ENCODE measurements at places on chromosomes 1 and 21.

DNA sequence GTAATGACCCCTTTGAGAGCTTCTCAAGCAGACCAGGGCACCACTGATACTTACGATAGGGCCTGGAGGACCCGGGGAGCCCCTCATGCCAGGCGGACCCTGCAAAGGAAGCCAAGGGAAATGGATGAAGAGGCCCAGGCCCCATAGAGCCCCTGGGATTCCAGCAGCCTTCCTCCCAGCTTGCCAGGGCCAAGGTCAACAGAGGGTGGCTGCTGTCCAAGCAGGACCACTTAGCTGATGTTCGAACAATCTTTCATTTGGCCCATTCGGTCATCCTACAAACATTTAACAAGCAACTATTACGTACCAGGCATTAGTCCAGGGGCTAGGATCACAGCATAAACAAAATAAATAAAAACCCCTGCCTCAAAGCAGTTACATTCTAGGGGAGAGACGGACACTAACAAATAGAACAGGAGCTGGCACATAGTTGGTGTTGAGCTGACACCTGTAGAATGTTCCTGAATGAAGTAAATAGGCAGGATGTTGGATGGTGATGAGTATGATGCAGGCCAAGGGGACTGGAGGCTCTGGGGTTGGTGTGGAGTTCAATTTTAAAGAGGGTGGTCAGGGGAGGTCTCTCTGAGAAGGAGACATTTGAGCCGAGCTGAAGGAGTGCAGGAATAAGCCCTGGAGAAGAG is 27.0 kb upstream of the PEF1 start:
- DNase-seq = no peak

GRCh38 chr1:229025576-229025975 is 245.3 kb upstream of the RAB4A start:
- DNase-seq = no peak

DNA sequence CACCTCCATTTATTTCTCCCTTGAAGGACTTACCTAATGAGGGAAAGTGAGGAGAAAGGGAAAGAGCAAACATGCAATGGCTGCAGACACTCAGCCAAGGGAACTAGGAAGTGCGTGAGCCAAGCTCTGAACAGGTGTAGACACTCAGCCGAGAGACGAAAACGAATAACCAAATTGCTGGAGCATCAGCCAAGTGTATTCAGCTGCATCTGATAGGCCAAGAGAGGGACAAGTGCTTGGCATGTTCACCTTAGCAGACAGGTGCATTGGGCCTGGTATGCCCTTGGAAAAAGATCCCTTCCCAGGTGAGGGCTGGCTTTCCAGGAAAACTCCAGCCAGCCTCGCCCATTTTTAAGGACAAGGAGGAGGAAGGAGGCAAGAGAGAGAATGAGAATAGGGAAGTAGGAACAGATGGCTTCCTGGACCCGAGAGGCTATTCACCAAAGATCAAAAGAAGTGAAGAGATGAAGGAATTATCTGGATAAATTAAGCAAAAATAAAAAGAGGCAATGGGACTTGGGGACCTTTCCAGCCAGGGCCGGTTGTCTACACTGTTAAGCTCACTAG is 184.7 kb downstream of the TOMM20 start:
- DNase-seq = no peak

- DNase-seq = no peak
Measured at GRCh38 chr1:217614200-217614712, 16.6 kb downstream of the GPATCH2 start.

DNA sequence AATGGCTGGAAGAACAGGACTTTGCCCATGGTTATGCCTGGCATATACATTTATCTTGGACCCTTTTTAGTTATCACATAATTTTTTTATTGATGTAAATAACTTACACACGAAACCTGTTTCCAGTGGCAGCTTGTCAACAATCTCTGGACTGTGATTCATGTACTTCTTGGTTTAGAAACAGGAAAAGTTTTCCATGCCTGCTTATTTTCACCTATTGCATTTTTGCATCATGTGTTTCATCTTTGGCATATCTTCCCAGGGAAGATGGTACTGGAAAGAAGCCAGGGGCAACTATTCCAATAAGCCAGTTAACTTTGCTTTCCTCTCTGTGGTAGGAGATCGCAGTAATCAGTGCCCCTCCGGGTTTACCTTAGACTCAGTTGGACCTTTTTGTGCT is 210.3 kb downstream of the TPR start:
- no peak for DNase-seq

DNA sequence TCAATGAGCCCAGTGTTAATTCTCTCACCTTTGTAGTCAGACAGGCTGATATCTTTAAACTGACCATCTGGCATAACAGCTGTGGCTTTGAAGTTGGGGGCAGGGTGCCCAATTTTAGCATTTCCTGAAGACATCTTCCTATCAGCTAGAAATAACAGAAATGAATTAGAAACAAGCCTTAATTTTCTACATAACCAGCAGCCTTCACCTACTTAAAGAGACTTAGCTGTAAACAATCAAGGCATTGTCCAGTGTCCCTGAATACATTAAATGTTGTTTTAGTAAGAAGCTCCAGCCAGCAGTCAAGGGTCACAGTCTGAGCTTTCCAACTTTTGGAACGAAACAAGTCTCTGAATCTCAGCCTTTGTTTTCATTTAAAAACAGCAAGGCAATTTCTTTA is 2.8 kb downstream of the PRDX1 start:
- DNase-seq = no peak

GRCh38 chr1:95021119-95021518 is 51.6 kb downstream of the ALG14 start:
- no peak for DNase-seq

GRCh38 chr1:73162564-73162963 is 880.2 kb upstream of the NEGR1 start:
- no peak for DNase-seq

All from activated naive CD8-positive, alpha-beta T cell treated with anti-CD3 and anti-CD28 coated beads, Interleukin-2, amount 10 ng/mL, durations not matched to agents 7 days and 5 days (primary cell).